ENCODE measurements at places on chromosomes 3 and 15.
A peak's percentile ranks its signal among the peaks of the same experiment; 100 is the strongest.

DNA sequence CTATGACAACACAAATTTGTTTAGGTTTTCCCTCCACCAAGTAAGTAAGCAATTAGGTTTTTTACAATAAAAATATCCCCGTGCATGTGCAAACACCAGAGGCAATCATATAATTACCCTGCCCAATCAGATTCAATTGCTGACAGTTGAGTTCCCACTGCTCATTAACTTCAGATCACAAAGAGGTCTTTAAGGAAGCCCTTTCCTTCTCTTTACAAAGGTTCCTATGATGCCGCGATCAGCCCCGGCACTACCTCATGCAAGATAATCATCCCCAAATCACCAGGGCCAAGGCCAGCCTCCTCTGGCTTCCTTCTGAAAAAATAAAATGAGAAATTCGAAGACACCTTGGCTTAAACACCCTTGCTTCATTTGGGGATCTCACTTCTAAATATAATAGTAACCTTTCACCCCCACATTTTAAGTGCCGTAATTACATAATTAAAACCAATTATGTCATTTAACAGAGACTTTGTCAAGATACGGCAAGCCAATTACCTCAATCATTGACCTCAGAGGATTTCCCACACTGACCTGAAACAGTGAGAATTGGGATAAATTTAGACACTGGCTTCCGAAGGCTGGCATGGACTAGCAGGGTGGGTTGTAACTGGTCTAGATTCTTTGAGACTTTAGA, 121.3 kb upstream of the WNT5A start:
- no peak for DNase-seq

DNA sequence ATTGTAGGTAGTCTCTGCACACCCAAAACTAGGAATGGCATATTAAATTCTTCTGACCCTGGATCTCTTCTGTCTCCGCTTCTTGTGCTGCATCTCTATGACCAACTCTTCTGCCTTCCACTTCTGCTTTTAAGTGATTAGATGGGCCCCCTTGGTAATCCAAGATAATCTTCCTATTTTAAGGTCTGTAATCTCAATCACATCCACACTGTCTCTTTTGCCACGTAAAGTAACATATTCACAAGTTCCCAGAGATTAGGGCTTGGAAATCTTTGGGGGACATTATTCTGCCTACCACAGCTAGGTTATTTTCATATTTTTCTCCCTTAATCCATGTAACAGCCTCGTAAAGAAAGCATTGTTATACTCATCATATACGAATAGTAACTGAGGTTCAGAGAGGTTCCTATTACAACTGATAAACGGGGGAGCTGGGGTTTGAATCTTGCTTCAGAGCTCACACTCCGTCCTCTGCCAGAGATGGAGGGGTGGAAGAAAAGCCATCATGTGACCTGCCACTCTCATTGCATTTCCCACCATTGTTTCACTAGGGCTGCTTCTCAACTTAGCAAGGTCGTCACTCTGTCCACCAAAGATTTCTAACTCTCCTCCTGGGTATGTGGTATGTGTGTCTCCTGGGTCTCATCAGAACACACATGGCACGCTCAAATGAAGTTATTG, 6.6 kb upstream of the CD47 start:
- DNase-seq, result no peak

DNA sequence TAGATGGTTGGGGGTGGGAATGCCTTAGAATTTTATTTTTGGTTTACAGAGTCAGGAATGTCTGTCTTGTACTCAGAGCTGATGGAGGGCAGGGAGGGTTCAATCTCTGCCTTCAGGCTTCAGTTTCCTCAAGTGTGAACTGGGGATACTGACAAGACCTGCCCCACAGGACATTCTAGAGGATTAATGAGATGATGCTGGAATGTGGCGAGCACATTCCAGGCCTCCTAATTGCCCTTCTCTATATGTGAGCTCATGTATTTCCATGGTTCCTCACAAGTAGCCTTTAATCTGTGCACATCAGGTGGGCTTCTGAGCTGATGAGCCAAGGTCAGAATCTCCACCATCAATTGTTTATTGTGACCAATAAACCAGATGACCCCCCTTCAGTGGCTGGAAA, 90.4 kb downstream of the CACNA2D3 start:
- no peak for DNase-seq

GRCh38 chr15:98904544-98904943, 103.0 kb downstream of the PGPEP1L start:
- peak; percentile 66 for DNase-seq

- DNase-seq, result no peak
These were observed 226.1 kb upstream of the LYSMD4 start for GRCh38 chr15:99959326-99959725.

GRCh38 chr3:65676580-65676979, 362.1 kb downstream of the MAGI1 start:
- DNase-seq, result no peak

DNA sequence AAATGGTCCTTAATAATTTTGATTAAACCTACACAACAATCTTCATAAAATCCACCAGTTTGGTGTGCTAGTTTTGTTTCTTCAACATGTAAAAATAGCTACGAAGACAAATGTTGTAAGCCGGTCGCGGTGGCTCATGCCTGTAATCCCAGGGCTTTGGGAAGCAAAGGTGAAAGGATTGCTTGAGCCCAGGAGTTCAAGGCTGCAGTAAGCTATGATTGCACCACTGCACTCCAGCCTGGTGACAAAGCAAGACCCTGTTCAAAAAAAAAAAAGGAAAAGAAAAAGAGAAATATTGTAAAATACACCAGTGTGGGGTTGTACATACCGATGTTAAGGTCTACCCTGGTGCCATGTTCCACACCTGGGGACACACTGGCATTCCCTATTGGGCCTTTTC, 75.1 kb downstream of the LDHAL6B start:
- no peak for DNase-seq

DNA sequence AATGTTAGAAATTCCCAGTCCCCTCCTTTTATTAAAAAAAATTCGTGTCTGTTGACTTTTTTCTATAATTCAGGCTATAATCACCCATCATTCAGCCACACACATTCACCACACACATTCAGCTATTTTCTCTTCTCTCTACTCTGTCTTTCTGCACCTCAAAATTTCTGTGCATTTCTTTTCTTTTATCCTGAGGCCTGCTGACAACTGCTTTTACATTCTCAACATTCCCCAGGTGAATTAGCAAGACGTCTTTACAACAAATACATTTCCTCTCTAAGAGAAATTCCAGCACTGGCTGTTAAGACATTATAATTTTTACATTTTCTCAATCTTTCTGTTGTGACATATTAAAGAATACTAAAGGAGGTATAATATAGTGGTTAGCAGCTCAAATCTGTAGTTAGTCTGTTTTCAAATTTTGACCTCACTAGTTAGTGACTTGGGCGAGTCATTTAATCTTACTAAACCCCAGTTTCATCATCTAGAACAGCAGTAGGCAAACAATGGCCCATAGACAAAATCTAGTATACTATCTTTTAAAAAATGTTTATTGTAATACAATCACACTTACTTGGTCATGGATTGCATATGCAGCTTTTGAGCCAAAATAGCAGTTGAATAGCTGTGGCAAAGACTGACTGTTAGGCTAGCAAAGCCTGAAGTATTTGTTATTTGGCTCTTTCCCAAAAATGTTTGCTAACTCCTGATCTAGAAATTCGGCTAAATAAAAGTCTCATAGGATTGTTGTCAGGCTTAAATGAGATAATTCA, 350.7 kb downstream of the NSUN3 start:
- peak; percentile 65 for DNase-seq

DNA sequence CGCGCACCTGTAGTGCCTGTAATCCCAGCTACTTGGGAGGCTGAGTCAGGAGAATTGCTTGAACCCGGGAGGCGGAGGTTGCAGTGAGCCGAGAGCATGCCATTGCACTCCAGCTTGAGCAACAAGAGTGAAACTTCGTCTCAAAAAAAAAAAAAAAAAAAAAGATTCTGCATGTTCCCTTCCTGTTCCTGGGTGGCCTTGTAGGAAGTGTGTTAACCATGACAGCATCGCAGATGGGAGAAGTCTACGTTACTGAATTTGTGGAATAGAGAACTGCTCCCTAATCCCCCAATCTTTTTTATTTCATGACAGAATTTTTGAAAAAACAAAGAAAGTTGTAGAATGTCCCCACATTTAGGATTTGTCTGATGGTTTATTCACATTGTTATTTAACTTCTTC, 45.4 kb downstream of the FOXL2 start:
- no peak for DNase-seq

DNA sequence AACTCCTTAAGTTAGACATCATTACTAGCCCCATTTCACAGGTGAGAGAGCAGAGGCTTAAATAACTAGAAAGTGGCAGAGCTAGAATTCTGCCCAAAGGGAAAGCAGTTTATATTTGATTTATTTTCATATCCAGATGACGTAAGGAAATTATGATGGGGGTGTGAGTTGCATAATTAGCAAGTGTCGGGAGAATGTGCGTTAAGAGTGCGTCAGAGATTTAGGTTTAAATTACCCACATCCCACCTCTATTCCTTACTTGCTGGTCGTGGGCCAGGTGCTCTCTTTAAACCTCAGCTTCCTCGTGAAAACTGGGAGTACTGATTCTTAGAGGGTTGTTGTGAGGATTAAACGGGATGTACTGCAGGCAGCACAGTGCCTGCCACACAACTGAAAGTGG, 32.3 kb downstream of the FSTL1 start:
- no peak for DNase-seq

- peak; percentile 40 for DNase-seq
These were observed 105.9 kb downstream of the TPRG1 start for GRCh38 chr3:189277711-189278110.

- DNase-seq, result no peak
These were observed 243.8 kb downstream of the OTOL1 start for GRCh38 chr3:161740421-161740820.

DNA sequence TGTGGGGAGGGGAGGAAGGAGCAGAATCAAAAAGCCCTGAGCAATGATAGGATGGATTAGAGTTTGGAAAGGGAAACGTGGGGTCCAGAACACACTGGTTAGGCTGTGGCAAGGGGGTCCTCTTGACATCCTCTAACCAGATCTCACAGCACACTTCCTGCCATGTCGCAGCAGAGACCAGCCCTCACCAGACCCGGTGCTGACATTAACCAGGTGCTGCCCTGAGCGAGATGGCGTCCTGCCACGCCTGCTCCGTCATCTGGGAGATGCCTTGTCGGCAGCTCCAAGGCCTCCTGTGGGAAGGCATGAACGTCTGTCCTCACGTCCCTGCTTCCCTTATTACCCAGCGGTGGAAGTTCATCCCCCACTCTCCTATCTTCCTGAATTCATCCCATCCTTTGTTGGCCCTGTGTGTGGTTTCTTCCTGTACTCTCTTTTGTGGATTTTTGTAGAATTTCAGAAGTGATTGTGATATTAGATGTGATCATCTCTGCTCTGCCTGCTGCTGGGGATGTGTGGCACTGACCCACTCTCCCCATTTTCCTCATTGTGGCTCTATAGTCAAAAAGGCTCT, 29.4 kb upstream of the MYZAP start:
- DNase-seq, result no peak

DNA sequence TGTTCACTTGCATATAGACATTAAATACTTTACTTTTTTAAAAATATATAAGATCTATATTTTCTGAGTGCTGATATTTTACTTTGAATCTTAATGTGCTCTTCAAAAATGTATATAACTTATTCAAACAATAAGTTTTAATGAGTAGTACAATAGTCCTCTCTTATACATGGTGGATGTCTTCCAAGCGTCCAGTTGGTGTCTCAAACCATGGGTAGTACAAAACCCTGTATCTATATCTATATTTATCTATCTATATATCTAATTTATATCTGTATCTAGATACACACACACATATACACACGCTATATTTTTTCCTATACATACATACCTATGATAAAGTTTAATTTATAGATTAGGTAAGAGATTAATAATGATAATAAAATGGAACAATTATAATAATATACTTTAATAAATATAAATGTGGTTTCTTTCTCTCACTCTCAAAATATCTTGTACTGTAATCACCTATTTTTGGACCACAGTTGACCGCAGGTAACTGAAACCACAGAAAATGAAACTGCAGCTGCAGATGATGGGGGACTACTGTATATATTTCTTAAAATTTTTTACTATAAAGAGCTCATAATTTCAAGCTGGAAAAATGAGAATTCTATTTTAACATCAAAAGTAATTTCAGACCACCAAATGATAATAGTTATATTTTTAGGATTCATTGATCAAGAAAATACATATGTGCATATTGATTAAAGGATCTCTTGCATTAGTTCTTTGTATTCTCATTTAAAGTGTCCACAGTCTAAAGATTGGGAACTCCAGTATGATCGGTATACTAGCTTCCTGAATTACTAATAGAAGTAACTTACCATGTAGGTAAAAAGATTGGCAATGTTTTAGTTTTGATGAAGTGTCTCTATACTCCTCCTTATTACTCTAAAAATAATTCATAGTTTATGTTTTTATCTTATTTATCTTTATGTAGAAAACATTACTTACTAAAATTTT, 215.1 kb upstream of the MLF1 start:
- DNase-seq, result no peak

GRCh38 chr3:69748503-69748902, 9.2 kb downstream of the MITF start:
- no peak for DNase-seq
